Inflammatory macrophage treated with lipopolysaccharide for 4 hours (primary cell): ENCODE measurements at places on chromosomes 3 and 15.
A peak's percentile ranks its signal among the peaks of the same experiment; 100 is the strongest.

- DNase-seq, result peak; percentile 9
Measured at GRCh38 chr3:51340013-51340829, 44.9 kb upstream of the MANF start.

DNA sequence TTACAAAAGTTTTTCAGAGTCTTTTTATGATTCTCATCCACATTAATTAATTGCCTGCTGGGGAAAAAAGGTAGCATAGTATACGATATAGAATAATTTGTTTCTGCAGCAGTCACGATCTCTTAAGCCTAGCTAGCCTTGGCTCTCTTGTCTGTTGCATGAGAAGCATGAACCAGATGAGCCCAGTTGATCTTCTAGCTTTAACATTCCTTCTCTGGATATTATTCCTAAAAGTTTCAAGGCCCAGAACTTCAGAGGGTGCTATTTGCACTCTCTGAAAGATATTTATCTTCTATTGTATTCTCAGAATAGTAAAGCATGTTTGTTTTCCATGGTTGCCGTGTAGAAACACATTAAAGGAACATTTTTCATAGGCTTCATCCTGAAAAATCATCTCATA is 69.3 kb downstream of the BTLA start:
- no peak for DNase-seq

- DNase-seq, result no peak
Measured at GRCh38 chr15:80484333-80484864, 80.2 kb downstream of the ARNT2 start.

DNA sequence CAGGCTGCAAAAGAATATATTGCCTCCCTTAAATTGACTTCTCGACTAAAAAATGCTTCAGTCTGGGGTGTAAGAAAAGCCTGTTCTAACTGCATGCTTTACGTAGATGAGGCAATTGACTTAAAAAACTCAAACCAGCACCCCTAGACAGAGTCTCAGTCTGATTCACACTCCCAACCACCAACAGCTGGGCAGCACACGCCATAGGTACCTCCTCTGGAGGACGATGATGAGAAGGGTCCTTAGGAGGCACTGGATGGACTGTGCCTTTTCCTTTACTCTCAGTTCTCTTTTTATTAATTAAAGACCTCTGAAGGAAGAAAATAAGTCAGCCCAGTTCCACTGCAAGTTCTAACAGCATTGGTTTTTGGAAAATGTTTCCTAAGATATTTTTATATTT is 175.0 kb downstream of the PDZRN3 start:
- DNase-seq, result no peak

DNA sequence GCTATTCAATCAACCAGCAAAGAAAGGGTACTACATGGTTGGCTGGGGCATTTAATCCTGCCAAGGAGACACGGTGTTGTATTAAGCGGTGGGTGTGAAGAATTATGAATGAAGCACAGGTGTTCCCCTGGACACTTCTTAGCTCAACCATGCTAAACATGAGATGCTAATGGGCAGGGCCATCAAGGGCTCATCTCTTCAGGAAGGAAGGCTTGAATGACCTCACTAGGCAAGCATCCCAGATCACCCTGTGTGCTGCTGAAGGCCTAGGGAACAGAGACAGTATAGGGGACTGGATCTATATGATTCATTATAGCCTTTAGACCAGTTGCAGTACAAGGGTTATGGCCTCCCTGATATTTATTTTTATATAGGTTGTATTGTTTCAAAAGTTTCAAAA is 221.3 kb upstream of the SLCO3A1 start:
- no peak for DNase-seq

- DNase-seq, result peak; percentile 92
Measured at GRCh38 chr15:68352401-68353062, 75.0 kb downstream of the FEM1B start.

- DNase-seq, result no peak
Measured at GRCh38 chr3:37132334-37132733, 42.0 kb downstream of the LRRFIP2 start.

- DNase-seq, result no peak
Measured at GRCh38 chr3:15651396-15651795, 49.9 kb downstream of the BTD start.

- peak; percentile 36 for DNase-seq
Measured at GRCh38 chr3:142274908-142275307, 49.5 kb upstream of the GK5 start.

GRCh38 chr3:12562451-12562850 is 5.6 kb downstream of the MKRN2 start:
- DNase-seq, result no peak

DNA sequence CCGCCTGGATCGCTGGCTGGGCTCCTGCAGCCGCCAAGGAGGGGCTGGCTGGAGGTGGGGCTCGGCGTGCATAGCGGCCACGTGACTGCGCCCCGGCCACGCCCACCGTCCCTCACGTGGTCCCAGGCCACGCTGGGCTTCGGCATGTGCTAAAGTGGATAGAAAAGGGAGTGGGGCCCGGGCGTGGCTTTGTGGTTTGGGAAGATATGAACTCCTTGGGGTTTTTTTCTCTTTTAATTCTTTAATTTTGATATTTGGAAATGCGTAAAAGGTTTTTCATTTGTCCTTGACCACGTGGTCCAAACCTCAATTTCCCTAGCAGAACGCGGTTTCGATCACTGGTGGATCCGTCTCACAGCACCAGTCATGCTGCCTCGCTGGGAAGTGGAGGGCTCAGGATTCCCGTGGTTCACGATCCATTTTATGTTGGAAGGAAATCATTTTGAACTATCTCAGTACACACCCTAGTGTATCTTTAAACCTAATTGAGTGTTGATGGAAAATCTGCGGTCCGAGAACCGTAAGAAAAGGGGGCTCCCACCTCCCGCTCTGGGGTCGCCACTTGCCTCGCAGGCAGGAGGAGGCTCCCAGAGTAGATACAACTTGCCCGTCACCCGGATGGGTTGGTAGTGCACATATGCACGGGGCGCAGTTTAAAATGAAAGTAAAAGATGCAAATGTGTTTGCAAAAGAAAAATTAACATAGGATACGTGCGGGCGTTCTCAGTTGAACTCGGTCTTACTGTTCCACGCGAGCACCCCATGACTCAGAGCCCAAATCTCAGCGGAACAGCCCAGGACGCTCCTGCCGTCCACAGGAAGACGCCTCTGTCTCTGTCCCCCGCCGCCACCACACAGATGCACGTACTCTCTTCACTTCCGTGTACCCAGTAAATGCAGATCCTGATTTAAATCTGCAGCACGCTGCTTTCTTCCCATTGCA is 141.9 kb downstream of the PGPEP1L start:
- peak; percentile 80 for DNase-seq
